ENCODE measurements at places on chromosomes 5 and 9.

DNA sequence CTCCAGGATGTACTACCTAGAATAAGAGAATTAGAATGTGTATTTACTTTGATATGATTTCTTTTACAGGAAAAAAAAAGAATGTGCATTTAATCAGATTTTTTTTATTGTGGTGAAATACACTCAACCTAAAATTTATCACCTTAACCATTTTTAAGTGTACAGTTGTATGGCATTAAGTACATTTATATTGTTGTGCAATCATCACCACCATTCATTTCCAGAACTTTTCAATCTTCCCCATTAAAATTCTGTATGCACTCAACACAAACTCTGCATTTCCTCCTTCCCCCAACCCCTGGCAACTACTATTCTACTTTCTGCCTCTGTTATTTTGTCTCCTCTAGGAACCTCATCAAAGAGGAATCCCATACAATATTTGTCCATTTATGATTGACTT, 66.0 kb upstream of the APC start:
- DNase-seq = no peak

DNA sequence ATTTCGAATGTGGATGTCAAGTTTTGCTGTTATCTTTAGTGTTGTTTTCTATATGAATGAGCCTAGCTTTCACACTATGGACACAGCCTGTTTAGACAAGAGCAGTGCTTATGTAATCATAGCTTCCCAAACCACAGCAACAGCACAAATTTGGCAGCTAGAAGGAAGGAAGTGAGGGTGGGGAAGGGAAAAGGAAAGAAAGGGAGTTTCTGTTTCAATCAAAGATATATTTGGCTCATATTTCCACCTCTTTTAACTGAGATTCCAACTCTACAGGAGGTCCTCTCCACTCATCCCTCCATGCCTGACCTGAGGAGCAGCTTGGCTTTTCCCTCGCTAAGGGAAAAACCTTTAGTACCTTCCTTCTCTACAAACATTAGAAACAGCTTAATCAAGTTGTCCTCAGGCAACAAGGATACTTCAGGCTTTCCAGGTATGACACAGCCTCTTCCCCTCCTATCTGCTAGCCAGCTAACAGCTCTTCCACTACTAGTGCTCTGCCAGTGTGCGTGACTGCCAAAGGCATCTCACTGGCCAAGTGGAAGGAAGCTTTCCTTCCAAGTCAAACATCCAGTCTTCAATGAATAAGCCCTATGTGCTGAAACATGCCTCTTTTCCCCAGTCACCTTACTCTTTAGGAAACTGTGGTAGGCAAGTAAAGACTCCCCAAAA, 268.6 kb upstream of the PTGER4 start:
- no peak for DNase-seq

GRCh38 chr5:120137582-120137981, 326.5 kb upstream of the PRR16 start:
- DNase-seq = no peak

GRCh38 chr9:27765266-27766072, 192.2 kb upstream of the C9orf72 start:
- no peak for DNase-seq

GRCh38 chr5:107832746-107833145, 162.0 kb upstream of the EFNA5 start:
- DNase-seq = no peak

DNA sequence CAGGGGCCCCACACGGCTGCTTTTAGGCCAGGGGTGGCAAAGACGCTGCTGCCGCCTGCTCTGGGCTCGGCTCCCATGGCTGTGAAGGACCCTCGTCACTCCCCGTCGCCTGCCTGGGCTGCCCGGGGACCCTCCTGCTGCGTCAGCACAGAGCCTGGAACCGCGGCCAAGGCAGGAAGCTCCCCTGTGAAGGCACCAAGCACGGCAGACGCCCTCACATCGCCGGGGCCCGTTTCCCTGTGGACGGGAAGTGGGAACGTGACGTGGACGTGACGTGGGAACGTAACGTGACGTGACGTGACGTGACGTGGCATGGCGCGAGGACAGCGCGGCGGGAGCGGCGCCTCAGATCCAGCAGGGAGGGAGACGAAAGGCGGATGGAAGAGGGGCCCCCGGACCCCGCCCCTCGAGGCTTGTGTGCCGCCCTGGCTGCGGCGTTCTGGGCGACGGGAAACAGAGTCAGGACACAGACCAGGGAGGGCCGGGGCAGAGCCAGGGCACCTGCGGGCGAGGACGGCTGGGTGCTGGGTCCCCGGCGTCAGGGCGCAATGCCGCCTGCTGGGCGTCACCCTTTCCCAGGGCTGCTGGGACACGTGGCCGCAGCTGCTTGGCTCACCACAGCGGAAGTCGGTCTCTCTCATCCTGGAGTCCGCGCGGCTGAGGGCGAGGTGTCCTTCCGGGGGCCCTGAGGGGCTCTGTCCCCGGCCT, 53.1 kb downstream of the MRPL36 start:
- DNase-seq = no peak

- no peak for DNase-seq
These were observed 44.4 kb downstream of the GALNT12 start for GRCh38 chr9:98851730-98852459.

Data from T1000 (cell line).